Cortex of kidney (tissue), 1 donor: ENCODE measurements at places on chromosomes 5 and 9.

GRCh38 chr9:34655394-34655793 is 3.4 kb downstream of the IL11RA start:
- no peak for DNase-seq

DNA sequence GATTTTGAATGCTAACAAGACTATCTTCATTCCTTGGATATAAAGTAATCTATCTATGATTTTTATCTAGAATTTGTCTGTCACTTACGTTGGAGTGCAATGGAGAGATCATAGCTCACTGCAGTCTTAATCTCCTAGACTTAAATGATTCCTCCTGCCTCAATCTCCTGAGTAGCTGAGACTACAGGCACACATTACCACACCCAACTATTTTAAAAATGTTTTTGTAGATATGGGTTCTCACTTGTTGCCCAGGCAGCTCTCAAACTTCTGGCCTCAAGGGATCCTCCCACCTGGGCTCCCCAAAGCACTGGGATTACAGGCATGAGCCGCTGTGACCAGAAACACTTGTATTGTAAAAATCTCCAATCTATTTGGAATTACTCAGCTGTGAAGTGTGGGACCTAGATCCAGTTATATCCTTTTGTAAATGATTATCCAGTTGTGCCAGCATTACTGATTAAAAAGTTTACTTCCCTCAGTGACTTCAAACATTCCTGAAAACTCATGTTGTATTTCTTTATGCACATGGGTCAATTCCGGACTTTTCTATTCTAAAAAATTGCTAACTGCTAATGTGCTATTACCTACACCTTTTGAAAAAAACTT is 1793.8 kb upstream of the WWC1 start:
- no peak for DNase-seq

DNA sequence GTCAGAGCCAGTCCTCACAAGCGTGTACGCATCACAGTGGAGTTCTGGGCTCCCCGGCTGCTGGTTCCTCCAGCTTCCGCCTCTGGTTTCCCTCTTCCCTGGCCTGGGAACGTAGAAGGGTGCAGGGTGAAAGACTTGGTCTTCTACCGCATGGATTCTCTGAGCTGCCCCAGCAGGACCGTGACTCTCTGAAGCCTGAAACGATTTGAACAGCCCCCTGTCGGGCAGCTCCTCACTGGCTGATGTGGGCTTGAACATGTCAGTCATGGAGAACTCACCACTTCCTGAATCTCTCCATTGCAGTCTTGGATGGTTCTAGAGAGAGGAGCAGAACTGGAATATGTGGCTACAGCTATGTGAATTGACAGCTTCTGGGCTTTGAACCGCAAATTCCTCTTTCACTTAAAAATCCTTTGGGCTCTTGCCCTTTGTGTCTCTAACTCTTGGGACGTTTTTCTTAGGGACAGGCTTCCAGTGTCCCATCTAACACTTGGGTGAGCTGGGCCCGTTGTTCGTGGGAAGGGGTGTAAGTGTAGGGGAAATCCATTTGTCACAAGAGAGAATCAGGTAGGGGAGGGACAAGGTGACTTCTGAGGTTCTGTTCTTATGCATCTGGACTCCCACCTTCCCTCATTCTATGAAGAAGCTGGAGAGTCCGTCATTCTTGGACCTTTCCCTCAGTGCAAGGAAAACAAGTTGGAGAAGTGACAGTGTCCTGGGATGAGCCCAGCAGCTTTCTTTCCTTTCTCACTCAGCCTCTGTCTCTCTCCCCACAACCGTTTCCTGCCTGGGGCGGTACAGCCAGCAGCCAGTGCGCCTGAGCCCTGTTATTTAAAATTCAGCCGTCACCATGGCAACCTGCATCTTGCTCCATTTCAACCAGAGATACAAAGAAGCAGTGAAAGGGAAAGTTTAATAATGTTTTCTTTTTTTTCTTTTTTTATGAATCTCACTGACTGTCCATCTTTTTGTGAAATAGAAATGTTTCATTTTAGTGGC is 84.7 kb downstream of the PTTG1 start:
- DNase-seq = no peak

DNA sequence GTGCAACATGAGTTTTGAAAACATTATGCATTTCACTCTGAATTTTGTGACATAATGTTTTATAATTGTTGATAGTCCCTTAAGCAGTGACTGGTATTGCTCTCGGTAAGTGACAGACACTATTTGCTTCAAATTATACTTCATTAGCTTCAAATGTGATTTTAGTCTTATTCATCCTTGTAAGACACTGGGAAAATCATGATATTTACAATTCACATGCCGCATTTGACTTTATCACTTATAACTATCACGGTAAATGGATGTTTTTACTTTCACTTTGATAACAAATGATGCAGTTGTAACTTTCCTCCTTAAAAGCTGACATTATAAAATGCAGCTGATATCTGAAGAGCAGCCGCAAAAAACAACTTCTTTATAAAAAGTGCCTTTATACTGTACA is 44.1 kb upstream of the ITGA2 start:
- DNase-seq = no peak

DNA sequence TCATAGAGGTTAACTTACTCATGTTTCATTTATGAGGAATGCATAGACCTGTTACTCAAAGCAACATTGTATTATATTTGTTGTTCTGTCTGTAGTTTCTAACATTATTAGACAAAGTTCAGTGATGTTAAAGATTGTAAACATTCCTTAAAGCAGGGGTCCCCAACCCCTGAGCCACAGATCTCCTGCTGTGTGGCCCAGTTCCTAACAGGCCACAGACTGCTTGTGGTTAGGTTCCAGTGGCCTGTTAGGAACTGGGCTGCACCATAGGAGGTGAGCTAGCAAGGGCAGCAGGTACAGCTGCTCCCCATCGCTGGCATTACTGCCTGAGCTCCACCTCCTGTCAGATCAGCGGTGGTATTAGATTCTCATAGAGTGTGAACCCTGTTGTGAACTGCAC is 181.1 kb downstream of the KDM4C start:
- no peak for DNase-seq

DNA sequence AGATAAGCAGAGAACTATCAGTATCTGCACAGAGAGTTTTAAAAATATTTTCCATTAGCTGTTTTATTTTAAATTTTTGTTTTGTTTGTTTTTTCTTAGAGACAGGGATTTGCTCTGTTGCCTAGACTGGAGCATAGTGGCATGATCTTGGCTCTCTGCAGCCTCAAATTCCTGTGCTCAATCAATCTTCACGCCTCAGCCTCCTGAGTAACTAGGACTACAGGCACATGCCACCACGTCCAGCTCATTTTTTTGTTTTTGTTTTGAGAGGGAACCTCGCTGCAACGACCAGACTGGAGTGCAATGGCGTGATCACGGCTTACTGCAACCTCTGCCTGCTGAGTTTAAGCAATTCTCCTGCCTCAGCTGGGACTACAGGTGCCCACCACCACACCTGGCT is 138.2 kb upstream of the LPAR1 start:
- DNase-seq = no peak

- no peak for DNase-seq
Measured at GRCh38 chr5:154342963-154343362, 102.8 kb upstream of the SAP30L start.

GRCh38 chr5:23253621-23254198 is 253.7 kb upstream of the PRDM9 start:
- DNase-seq = no peak

DNA sequence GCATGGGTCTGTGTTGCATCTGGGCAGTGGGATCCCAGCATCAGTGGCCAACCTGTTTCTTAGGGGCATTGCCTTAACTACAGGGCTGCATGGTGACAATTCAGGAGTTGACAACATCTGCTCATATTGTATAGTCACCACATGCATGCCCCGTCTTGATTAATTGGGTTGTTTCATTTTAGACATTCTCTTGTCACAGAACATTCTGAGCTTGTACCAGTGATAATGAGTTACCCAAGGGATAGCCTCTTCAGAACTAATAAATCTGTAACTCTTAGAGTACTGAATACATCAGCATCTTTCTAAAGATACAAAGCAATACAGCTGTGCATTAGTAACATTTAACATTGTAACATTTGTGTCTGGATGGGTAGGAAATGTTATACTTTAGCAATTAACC is 426.5 kb upstream of the CD180 start:
- no peak for DNase-seq

- DNase-seq = no peak
Measured at GRCh38 chr9:92746567-92747458, 17.8 kb downstream of the BICD2 start.

DNA sequence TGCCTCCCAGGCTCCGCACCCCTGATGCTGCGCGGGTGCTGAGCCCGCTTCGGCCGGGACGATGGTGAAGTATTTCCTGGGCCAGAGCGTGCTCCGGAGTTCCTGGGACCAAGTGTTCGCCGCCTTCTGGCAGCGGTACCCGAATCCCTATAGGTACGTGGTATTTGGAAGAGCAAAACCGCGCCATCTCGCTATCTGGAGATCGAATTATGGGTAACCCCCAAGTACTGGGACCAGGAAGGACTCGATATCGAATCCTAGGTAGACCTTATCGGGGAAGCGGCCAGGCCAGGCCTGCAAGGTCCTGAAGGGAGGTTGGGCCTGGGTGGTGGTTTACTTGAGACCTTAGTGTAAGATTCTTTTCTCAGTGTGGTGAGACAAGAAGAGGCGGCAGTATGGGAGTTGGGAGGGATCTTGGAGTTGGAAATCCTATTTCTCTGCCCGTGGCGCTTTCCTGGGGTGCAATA is 359 bp downstream of the PRELID1 start:
- DNase-seq = no peak

GRCh38 chr9:38486056-38486615 is 61.9 kb upstream of the IGFBPL1 start:
- no peak for DNase-seq

- no peak for DNase-seq
Measured at GRCh38 chr5:93596676-93597490, 13.9 kb downstream of the NR2F1 start.

DNA sequence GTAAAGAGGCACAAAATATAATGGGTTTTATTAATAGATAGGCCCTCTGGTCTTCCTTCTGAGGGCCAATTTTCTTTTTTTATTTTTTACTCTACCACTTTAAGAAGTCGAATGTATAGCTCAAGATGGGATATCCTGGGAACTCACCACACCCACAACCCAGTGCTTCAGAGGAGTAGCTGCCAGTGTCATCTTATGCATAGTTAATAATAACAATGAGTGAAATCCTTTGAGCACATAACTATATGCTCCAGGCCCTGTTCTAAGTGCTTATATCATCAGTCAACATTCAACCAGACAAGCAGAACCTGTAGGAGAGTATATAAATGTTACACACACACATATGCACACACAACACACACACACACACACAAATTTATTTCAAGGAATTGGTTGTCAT is 150.3 kb upstream of the ACTBL2 start:
- no peak for DNase-seq

GRCh38 chr5:58185801-58186200 is 274.1 kb downstream of the PLK2 start:
- no peak for DNase-seq

DNA sequence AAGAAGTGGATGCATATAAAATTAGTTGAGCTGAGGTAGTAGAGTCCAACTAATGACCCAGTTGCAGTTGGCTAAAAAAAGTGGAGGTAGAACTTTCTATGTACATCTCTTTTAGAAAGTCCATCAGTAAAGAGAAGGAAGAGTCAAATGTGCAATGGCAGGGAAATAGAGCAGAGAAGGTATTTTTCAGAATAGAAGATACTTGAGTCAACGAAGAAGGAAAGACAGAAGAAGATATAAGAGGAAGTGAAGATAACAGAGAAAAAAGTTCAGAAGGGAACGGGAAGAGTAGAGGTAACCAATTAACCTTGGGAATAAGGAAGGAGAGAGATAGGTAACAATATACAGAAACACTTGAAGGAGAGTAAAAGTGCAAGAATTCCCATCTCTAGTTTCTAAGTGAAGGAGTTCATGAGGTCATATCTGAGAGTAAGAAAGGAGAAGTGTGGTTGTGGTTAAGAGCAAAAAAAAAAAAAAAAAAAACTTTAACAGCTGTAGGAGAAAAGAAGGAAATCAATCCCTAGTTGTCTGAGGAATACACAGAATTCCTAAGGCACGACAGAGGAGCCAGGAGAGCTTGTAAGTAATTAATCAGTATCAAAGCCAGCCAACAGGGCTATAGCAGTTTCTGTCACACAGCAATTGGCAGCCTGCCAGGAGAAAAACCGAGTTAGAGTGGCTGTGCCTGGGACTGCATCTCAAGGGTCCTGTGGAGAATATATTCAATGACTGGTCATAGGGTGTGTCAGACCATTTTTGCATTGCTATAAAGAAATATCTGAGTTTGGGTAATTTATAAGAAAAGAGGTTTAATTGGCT is 61.0 kb downstream of the ARL15 start:
- DNase-seq = no peak

- no peak for DNase-seq
Measured at GRCh38 chr9:14538526-14538925, 154.7 kb downstream of the ZDHHC21 start.

- DNase-seq = no peak
Measured at GRCh38 chr5:81316571-81316970, 15.2 kb downstream of the ZCCHC9 start.

GRCh38 chr9:113593682-113594281 is 130.3 kb downstream of the RGS3 start:
- DNase-seq = peak; percentile 82

DNA sequence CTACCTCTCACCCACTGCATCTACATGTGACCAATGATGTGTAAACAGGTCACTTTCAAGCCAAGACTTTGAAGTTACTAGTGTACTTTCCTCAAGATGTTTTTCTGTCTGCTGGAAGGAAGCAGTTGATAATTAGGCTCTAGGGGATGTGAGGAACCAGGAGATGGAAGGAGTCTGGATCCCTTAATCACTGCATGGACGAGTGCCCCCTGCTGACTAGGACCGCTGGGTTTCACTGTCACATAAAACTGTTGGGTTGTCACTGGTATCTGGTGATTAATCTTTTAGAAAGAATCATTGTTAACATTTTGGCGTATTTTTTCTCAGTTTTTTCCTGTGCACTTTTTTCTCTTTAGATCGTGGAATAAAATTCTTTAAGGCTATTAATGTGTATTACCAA is 79.5 kb downstream of the SREK1 start:
- no peak for DNase-seq

GRCh38 chr5:15326471-15326870 is 173.5 kb upstream of the FBXL7 start:
- no peak for DNase-seq

DNA sequence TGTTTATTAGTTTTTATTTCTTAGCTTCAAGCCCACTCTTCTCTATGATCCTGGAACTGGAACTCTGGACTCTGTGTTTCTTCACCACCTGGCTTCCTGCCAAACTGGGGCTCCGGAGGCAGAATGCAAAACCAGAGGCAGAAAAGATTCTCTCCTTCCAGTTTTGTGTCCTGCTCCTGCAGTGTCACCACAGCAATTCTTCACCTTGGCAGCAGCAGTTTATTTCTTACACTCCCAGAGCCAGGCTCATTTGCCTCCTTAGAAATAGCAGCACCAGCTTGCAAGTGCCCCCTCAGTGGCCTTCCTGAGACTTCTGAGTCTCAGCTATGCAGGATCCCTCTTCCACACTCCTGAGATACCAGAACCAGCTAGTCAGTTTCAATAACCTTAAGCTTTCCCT is 26.7 kb upstream of the CAMK4 start:
- no peak for DNase-seq
